ENCODE measurements at places on chromosomes 6 and 20.

DNA sequence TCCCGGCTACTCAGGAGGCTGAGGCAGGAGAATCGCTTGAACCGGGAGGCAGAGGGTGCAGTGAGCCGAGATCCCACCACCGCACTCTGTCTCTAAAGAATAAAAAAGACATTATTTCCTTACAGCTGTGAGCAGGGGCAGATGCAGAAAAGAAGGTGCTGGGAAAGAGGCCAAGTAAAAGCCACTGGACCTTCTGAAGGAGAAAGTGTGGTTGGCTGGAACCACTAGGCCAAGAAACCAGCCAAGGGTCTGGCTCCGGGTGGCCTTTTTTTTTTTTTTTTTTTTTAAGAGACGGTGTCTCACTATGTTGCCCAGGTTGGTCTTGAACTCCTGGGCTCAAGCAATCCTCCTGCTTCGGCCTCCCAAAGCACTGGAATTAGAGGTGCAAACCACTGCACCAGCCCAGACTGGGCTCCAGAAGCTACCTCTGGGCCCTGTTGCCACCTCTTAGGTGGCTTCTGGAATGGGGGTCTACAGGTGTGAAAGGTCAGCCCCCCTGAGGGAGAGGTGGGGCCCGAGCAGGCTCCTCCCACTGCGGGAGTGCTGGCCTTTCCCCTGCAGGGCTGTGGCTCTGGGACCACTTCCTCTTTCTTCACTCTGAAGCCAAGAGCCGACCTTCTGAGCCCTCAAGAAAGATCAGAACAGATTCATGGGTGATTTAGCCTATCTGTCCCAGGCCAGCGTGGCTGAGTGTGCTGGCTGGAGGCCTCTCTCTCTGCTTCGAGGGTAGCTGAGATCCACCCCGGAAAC is at the start of gene FGD2:
FGD2 (plus strand) TSS at position 595 of the 750 bp plus-strand sequence. CDS start 163 bp downstream, outside the sequence.
- DNase-seq: no peak

GRCh38 chr6:71473926-71474325 is 185.3 kb downstream of the OGFRL1 start:
- DNase-seq: no peak

- no peak for DNase-seq
Observed at GRCh38 chr6:20238688-20239587, 26.7 kb upstream of the MBOAT1 start.

DNA sequence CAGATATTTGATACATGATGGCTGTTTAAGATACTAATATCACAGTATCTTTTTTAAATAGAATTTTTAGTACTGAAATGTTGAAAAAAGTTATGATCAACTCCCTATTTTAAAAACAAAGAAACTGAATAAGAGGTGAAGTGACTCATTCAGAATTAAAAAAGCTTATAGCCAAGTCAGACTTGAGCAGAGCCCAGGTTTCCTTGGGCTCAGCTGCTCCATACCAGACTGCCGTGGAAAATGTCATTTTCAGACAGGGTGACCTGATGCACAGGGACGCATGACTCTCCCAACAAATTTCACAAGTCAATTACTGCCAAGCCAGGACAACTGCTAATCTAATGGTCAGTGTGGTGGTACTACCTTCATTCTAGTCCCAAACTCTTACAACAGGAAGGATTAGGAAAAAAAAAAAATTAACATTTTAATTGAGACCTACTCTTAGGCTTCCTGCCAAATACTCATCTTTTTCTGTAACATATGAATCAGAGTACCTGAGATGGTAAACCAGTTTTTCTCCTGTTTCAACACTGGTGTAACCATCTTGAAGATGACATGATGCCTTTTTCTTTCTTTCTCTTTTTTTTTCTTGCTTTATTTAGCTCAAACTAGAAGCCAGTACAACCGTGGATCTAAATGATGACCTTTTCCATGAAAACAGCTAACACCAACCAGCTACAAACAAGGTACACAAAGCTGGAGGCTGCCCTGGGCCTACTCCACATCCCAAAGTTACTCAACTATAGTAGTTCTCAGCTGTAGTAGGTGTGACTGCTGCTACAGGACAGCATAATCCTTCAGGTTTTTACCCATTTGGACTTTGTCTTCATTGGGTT is 30.5 kb downstream of the SLC22A23 start:
- no peak for DNase-seq

GRCh38 chr6:160298121-160298520 is 39.5 kb upstream of the SLC22A2 start:
- no peak for DNase-seq

- DNase-seq: no peak
Observed at GRCh38 chr20:19110881-19111460, 101.5 kb upstream of the SLC24A3 start.

DNA sequence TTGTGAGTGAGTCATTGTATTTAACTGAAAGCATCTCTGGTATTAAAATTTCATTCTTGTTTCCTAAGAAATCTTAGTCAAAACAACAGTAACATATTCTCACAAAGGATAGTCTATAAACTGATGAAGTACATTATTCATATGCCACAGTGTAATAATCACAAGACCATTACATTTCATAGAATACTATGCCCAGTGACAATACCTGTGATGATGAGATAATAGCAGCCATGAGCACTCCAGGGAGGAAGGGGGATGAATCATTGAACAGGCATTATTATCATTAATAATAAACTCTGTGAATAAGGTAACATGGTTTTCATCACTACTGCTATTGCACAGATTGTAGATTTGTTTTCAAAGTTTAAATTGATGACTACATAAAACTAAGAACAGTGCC is 667.9 kb downstream of the EPM2A start:
- no peak for DNase-seq

- no peak for DNase-seq
Observed at GRCh38 chr6:9464583-9464982, 950.3 kb downstream of the TFAP2A start.

DNA sequence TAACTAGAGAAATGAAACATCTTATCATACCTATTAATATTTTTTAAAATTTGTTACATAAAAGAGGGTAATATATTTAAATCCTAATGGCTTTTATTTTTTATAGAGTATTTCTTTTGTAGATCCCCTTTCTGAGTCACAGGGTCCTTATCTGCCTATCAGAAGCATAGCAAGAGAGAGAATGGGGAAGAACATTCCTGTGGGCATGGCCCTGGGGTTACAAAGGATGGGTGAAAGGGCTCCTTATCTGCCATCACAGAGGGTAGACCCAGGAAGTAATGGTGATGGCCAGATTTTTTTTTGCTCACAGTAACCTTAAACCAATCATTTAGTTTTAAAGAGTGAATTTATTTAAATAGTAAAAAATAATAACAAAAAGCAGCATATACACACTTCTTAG is 582.1 kb upstream of the HTR1E start:
- no peak for DNase-seq

DNA sequence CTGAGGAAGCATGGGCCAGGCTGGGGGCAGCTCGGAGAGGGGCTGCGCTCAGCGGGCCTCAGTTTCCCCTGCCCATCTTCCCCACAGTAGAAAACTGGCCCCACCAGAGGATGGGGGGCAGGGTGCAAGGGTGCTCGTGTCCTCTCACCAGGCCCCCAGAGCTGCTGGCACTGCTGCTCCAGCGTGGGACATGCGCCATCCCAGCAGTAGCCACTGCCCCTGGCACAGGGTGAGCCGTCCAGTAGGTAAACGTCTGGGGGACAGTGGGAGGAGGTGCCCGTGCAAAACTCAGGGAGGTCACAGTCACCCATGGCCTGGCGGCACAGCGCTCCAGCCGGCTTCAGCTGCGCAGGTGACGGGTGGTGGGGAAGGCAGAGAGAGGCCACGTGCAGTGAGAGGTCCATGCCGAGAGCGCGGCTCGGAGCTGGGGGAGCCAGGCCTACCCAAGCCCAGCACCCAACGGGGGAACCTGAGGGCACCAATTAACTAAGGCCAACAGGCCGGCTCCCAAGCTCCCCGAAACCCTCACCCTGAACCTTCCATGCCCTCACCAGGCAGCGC is 8.9 kb upstream of the GFRA4 start:
- DNase-seq: no peak
